ENCODE measurements at places on chromosomes 3 and 15.

- no peak for DNase-seq
These were observed 10.1 kb upstream of the DCP1A start for GRCh38 chr3:53357458-53357857.

- no peak for DNase-seq
These were observed 8.9 kb downstream of the CMTM6 start for GRCh38 chr3:32493437-32494414.

GRCh38 chr3:39082666-39083313 lies 24.6 kb downstream of the GORASP1 start:
- DNase-seq: no peak

DNA sequence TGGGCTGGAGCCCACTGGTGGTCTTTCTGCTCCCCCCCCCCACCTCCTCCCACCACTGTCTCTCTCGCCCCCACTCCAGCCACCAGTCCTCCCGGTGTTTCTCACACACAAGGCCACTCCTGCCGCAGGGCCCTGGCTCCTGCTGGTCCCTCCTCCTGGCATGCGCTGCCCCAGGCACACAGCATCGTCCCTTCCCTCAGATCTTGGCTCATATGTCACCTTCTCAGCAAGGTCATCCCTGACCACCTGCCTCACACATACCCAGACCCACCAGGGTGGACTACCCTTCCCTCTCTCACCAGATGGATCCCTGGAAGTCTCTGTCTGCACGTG lies 101.5 kb upstream of the IQSEC1 start:
- DNase-seq: no peak

GRCh38 chr3:152959307-152959706 lies 124.4 kb downstream of the P2RY1 start:
- no peak for DNase-seq

- no peak for DNase-seq
These were observed 598.9 kb downstream of the SI start for GRCh38 chr3:164479406-164479805.

- peak; percentile 41 for DNase-seq
These were observed 124.8 kb downstream of the SV2B start for GRCh38 chr15:91224755-91225380.

DNA sequence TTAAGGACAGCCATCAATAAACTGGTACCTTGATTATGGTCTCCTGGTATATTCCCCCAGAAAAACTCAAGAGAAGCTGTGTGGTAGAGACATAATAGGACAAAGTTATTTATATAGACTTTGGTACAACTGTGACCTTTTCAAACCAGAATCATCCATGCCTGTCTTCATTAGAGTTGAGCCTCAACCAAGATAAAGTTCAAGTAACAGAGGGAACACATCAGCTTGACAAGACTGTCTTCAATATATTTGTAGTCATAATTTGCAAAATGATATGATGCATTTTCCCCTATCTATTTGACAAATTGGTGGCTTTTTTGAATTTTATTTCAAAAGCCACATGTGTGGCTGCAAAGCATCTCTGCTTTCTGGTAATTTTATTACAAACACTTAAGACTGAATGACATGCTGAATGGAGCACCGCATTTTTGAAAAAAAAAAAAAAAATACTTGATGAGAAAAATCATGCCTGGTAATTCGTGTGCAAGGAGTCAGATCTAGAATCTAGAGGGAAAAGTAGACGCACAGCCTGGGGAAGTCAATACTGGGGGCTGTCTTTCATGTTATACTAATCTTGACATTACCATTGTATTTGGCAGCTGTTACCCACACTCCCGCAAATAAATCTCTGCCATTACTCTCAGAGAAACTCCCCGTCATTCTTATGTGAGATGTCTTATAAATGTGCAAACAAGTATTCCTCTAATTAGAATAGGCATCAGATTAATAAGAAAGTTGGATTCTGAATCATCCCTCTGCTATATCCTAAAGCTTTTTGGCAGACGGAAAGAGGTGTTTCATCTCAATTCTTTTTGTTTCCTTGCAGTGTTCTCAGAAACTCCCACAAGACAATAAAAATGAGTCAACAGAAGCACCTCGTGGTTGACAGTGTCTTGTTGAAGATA lies 554.8 kb upstream of the CBLB start:
- no peak for DNase-seq

DNA sequence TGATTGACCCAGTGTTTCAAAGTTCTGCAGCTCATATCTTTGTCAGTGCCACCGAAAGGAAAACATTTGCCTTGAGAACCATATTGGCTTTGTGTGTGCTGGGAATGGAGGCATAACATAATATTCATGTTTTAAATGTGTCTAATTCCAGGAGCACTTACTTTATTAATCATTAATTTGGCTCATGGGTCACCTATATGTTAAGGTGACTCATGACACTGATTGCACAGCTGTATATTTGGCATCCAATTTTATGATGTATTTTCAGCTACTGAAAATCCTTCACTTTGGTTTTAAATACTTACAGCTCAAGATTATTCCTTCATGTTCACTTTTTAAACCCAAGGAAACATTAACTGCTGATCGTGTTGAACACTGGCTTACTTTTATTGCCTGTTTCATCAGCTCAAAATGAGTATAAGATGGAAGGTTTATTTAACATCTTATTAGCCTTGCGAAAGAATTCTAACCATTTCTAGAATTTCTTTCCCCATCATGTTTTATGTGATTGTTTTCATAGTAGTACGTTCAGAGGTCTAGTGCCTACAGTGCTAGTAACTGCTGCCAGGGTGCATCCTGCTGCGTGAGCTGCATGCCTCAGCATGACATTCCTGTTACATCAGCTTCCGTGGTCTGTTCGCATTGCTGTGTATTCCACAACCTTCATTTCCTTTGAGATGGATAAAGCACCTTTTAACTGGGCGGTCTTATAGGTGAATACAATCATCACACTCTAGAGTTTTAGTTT lies 63.7 kb downstream of the LRCH3 start:
- DNase-seq: no peak

- no peak for DNase-seq
These were observed 28.9 kb upstream of the LSAMP start for GRCh38 chr3:116474032-116474780.

DNA sequence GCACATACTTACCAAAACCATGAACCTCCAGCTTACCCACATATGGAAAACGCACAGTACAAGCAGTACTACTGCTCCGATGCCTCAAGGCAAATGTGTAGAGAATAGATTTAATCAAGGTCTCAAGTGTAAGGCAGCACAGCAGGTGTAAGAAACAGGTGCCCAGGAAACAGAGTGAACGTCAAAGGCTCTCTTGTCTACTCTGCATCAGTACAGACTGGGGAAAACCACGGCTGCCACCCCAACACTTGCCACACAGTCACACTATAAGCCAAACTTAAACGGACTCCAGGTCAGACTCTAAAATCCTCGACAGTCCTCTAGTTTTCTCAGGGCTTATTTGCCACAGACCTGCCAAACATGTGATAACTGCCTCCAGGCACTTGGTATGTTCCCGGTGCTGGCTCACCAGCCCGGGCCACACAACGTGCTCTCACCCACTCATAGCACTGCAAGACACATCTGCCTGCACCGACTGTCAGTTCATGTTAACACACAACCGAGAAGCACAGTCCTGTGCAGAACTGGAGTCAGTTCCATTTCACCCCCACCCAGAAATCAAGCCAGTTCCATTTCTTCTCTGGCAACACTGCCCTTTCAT lies 30.6 kb downstream of the ABCC5 start:
- no peak for DNase-seq

GRCh38 chr3:56269755-56270535 lies 198.3 kb downstream of the ERC2 start:
- DNase-seq: no peak

GRCh38 chr3:104519068-104519467 lies 847.6 kb upstream of the ALCAM start:
- DNase-seq: peak; percentile 38

DNA sequence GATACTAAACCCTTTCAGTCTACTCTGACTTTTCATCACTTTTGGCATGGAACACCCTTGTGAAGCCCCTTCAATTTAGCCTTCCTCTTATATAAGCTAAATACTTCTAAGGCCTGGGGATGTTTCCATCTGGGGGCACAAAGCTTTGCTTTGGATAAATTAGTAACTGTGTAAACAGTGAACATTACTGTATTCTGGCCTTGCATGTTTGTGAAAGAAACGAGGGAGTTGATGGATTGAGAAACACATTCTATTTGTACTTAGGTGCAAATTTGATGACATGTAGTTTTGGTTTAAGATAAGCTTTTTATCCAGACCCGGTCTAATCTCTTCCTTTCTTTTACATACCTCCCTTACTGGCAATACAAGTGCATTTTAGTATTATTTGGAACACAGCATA lies 19.7 kb downstream of the PSMD6 start:
- no peak for DNase-seq

DNA sequence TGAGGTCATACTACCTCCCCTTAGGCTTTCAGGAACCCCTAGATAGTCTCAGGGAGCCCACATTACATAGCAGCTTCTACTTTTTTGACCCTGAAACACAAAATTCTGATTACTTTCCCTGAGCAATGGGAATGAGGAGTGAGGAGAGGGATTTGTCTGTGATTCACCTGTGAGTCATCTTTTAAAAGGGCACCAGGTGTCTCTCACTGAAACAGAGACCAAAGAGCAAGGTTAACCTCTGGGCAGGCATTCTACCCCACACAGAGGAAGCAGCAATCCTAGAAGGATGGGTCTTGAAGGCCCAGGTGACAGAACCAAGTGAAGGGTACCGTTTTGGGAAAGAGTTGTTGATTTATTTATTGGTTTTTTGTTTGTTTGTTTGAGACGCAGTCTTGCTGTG lies 31.1 kb upstream of the UBE2E2 start:
- no peak for DNase-seq

- no peak for DNase-seq
These were observed 44.1 kb downstream of the SLTM start for GRCh38 chr15:58889363-58889762.

- no peak for DNase-seq
These were observed 258.5 kb downstream of the ROBO2 start for GRCh38 chr3:77298417-77298816.

GRCh38 chr3:106276151-106276550 lies 407.3 kb upstream of the CBLB start:
- DNase-seq: no peak

GRCh38 chr3:170467007-170467406 lies 48.3 kb downstream of the CLDN11 start:
- DNase-seq: peak; percentile 94

DNA sequence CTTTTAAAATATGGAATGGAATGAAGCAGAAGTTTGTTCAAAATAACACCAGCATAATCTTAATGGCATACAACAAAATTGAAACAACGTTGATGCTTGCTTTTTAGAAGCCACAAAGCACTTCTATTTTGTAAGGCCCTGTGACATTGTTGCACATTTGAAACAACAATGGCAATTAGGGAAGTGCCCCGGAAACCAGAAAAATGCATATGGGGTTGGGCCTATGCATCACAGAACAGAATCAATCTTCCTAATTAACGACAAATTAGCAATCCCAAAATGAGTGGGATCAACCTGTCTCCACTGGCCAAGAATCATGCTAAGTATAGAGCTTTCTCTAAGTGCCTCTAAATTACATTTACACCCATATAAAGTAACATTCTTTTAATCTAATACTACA lies 168.9 kb downstream of the MEIS2 start:
- no peak for DNase-seq

GRCh38 chr3:183427196-183427875 lies 1.1 kb downstream of the MCF2L2 start:
- no peak for DNase-seq

DNA sequence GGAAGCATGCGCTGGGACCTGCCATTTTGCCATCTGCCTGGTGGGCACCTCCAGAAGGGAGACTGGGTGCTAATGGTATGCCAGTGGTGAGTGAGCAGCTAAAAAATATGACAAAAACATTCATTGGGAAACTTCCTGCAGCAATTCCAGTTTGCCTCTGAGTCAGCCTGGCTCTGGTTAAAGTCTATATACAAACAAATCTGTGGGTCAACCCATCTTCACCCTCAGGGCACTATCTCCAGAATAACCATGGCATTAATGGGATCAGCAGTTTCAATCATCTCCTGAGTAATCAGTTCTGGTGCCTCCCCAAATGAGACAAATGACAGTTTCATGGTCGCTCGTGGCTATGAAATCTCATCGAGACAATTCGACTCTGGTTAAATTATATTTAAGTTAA lies 21.5 kb downstream of the FRMD4B start:
- no peak for DNase-seq

DNA sequence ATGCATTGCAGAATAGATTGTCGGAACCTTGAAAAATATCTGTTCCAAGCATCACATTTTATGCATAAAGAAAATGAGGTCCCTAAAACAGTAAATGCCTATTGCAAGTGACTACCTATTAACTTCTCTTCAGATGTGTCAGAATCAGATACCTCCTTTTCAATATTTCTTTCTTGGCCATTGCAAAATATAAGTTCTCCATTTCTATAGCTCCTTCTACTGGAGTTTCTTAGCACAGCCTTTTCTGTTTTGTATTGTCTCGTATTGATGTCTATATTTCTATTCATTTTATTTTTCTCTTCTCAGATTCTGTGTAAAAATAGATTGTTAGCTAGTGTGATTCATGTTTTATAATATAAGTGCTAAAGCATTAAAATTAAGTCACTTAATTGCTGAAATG lies 63.4 kb downstream of the PPARG start:
- no peak for DNase-seq

- no peak for DNase-seq
These were observed 868 bp downstream of the BTBD1 start for GRCh38 chr15:83066034-83066733.

GRCh38 chr3:108251265-108251664 lies 29.0 kb upstream of the IFT57 start:
- DNase-seq: no peak

DNA sequence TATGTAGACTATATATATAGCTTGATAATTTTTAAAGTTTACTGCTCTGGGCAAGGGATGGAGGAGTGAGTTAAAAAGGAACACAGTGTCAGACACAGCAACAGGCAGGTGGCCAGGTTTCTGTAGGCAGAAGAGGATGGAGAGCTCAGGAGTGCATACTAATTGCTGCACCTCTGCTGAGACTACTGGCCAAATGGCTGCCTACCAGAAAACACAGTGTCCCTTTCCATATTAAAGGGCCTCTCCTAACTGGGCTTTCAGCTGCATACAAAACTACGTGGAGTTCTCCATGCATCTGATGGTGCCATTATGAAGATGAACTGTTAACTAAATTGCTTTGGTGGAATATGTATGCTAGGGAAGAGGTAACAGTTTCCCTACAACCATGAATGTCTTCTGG lies 1.8 kb downstream of the ATP13A4 start:
- peak; percentile 50 for DNase-seq

GRCh38 chr3:67700596-67700995 lies 46.2 kb upstream of the SUCLG2 start:
- DNase-seq: no peak

- DNase-seq: peak; percentile 27
These were observed 526 bp downstream of the GPD1L start for GRCh38 chr3:32106929-32107362.

All from globus pallidus (tissue), 1 donor.